ENCODE measurements at places on chromosomes 5 and 9. TPM values are rescaled to one million over a fixed set of nuclear protein-coding genes. Genes with fewer than 3 reads are reported as not detected.
A peak's percentile ranks its signal among the peaks of the same experiment; 100 is the strongest.

GRCh38 chr9:91840469-91840868, 109.6 kb downstream of the ROR2 start:
- no peak for DNase-seq

DNA sequence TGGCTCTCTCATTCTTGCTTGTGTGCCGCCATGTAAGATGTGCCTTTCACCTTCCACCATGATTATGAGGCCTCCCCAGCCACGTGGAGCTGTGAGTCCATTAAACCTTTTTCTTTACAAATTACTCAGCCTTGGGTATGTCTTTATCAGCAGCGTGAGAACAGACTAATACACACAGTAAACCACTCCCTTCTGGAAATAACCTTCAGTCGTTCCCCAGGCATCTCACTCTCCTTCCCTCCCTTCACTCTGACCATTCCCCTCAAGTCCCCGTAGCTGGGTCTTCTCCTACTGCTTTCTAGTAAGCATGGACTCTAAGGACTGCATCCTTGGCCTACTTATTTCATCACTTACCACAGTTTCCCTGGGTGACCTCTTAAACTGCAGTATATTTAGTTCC, 493.9 kb downstream of the CCDC171 start:
- no peak for DNase-seq

- DNase-seq, result no peak
These were observed 72.7 kb downstream of the MAP1B start for GRCh38 chr5:72179816-72180440.

DNA sequence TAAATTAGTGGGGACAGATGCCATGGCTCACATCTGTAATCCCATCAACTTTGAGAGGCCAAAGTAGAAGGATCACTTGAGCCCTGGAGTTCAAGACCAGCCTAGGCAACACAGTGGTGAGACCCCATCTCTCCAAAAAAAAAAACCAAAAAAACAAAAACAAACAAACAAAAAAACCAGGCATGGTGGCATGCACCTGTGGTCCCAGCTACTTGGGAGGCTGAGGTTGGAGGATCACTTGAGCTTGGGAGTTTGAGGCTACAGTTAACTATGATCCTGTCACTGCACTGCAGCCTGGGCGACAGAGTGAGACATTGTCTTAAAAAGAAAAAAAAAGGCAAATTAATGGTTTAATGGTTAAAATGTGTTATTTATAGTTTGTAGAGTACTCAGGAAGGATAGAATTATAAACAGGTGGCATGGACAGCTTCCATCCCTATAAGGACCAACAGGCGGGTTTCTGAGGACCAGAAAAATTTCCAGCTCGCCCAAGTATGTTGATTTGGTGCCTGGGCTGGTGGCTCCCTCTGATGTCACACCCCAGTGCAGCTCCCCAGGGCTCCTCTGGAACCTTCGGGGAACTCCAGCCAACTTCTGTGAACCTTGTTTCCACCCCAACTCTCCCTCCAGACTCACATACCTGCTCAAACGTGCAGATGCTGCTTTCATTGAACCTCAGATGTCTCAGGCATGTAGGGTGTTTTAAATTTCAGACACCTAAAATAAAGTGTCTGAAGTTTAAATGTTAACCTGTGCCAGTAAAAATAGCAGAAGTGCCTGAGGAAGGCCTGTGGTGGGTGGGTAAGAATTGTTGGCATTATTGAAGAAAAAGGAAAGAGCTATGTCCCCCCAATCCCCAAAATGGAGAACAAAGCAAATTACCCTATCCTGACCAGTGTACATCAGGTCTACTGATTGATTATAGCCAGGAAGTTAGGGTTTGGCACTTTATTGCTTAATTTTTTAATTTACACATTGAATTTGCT, 69.0 kb downstream of the TRIO start:
- DNase-seq, result no peak

- DNase-seq, result no peak
These were observed 39.7 kb downstream of the SLC9A3 start for GRCh38 chr5:484556-484955.

TBC1D9B gene
- 26.7 TPM for total RNA-seq

DNA sequence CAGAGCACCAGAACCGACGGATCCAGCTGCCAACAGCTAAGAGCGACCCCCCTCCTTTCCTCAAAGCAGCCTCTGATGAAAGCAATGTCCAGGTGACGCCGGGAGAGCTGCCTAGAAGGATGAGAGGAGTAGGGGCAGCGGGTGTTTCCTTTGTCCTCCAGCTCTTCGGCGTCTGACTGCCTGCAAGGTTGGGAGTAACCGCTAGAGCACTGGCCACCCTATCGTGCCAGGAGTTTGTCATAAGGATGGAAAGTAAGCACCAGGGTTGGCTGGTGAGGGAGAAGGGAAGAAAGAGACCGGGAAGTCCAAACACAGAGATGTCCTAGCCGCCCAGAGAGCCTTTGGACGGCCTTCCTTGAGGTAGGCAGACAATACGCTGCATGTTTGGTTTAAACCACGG, 10.8 kb downstream of the MRPL36 start:
- peak; percentile 25 for DNase-seq

CDH12 gene
- not detected for total RNA-seq

- no peak for DNase-seq
These were observed 244.8 kb upstream of the IRX2 start for GRCh38 chr5:2996248-2996647.

- DNase-seq, result no peak
These were observed 189.3 kb downstream of the CDK5RAP2 start for GRCh38 chr9:120390637-120391190.

GRCh38 chr9:134536931-134537330, 104.7 kb upstream of the COL5A1 start:
- DNase-seq, result no peak

- no peak for DNase-seq
These were observed 788.4 kb downstream of the TLE4 start for GRCh38 chr9:80359941-80360881.

GRCh38 chr9:87528969-87529368, 31.3 kb downstream of the DAPK1 start:
- no peak for DNase-seq

- DNase-seq, result no peak
These were observed 42.7 kb upstream of the COL5A1 start for GRCh38 chr9:134598884-134599245.

DNA sequence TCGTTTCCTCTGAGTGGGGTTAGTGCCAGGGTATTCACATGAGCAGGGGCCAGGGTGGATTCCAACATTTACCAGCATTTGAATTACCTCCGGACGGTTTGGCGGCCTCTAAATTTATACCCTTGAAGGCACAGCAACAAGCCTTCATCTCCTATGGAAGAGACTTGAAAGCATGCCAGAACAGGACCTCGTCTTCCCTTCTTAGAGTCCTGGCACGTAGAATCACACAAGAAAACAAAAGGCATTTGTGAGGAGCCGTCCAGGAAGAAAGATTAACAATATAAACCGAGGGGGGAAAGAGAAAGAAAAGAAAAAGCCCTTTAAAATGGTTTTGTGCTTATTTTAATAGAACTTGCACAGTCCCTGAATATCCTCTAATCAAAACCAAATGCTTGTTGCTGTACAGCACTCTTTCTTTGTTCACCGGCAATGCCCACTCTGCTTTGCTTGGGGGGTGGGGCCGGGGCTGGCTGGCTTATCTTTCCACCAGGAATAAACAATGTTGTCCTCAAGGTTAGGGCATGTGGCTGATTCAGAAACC, 575.8 kb upstream of the ZNF462 start:
- DNase-seq, result peak; percentile 25

ADAMTS16 gene
- 3.9 TPM for total RNA-seq

GRCh38 chr5:83142526-83142925, 65.2 kb downstream of the XRCC4 start:
- no peak for DNase-seq

GRCh38 chr9:268616-269015, 54.0 kb downstream of the DOCK8 start:
- DNase-seq, result no peak

DNA sequence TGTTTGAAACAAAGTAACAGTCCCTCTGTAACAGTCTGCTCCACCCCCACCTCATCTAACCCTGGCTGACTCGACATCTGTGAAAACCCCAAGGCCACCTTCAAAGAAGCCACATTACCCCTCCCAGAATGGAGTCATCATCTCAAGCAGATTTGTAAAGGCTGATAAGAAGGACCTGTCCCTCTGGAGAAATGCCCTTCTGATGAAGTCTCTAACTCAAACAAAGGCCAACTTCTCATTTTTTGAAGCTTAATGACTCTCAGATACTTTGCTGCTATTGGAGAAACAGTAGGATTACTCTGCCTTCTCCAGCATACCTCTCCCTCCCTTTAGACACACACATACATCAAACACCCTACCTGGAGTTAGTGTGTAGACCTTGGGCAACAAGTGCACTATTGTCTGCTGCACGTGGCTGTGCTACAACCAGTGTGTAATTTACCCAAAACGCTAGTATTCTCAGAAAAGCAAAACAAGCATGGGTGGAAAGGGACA, 5.3 kb upstream of the SUSD1 start:
- no peak for DNase-seq

DNA sequence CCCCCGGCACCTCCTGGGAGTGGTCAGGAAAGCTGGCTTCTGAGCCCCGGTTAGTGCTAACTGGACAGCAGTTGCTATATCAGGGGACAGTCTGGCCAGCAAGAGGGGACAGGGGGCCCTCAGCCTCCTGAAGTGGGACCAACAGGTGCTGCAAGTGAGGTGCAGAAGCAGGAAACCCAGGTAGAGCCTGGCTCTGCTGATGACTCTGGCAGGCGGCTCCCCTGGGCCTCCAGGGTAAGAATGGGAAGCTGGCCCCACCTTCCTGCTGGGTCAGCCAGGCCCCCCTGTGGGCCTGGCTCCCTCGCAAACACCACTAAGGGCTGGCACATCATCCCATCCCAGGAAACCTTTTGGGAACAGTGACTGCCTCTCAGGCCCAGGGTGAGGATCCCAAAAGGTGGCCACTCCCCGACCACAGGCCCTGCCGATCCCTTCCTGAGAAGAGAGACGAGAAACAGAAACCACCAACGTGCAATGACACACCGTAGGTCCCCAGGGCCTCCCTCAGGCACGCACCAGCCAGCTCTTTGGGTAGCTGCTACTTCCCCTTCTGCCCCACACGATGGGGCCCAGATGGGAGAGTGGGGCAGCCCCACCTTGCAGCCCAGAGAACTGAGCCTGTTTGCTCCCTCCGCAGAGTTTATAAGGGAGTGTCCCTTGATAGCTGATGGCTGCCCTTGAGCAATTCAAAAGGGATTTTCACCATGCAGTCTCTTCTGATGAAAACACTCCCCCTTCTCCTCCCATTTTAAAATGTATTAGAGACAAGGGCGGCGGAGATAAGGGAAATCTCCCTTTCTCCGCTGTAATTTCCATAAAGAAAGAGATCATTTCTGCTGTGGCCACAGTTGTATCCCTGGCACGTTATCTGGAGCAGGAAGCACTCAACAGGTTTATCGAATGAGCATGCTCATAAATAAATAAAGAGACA, 76.8 kb downstream of the STK10 start:
- peak; percentile 28 for DNase-seq

HMCN2 gene
- total RNA-seq, result 0.15 TPM

DNA sequence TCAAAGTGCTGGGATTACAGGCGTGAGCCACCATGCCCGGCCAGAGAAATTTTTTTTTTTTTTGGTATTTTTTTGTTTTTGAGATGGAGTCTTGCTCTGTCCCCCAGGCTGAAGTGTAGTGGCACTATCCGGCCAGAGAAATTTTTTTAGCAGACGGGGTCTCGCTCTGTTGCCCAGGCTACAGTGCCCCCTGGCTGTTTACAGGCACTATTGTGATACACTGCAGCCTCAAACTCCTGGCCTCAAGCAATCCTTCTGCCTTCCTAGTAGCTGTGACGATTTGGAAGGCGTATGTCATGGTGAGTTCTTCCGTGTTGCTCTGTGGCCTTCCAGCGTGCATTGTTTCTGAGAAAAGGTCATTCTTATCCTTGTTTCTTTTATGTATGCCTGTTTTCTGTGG, 47.5 kb downstream of the CNOT6 start:
- DNase-seq, result no peak

DNA sequence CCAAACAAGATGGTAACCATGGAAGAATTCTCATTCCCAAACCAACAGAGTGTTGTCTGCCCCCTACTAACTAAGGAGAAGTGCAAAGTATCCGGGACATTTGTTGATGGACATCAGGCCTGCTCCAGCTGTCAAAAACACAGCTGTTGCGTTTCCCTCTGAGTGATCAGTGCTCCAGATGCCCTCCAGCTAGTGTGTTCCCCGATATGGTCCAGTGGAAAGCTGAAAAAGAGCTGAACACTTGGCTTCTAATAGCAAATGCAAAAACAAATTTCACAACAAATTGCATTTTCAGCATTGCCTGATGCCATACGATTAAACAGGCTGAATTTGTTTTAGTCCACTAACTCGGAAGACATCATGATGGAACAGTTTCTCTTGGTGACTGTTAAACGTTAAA, 1398.7 kb downstream of the PTPRD start:
- no peak for DNase-seq

DNA sequence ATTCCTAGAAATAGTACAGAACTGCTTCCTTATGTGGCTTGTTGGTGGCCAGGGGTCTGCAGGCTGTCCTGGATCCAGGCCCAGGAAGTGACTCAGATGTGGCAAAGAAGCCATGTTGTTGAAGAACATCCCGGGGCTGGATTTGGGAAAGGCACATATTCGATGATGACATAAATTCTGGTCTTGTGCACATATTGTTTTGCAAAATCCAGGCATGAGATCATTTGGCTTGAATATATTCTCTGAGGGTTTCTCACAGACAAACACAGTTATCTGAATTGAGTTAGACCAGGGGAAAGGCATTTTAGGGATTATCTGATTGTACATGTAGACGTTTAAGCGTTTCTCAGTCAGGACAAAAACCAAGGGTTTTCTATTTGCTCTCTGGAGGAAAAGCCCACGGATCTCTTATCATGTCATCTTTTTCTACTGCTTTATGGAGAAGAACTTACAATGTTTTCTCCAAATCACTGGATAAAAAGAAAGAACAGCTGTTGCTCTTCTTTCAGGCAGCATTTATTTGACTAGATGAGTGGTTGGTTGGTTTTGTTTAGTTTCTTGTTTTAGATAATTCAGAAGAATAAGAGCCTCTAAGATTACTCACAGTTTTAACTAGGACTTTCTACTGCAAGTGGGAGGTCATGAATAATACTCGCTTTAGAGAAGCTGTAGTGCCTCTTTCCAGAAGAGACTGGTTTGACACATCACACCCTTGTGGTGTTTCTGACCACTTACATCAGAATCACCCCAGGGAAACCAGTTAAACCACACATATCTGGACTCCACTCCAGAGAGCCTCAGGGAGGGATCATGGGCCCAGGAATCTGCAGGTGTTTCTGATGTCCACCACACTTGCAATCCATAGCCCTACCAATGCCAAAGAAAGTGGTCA, 29.5 kb upstream of the LHFPL2 start:
- no peak for DNase-seq

GRCh38 chr5:171494452-171495121, 75.1 kb downstream of the FGF18 start:
- DNase-seq, result peak; percentile 77

LCN12 gene
- 0.19 TPM for total RNA-seq

Data from neural progenitor cell (in vitro differentiated cells).